ENCODE measurements at places on chromosomes 3 and 15.

- DNase-seq, result no peak
Measured at GRCh38 chr3:182717216-182717615, 76.1 kb upstream of the ATP11B start.

GRCh38 chr3:150454085-150454484 lies 46.0 kb downstream of the TSC22D2 start:
- DNase-seq, result no peak

DNA sequence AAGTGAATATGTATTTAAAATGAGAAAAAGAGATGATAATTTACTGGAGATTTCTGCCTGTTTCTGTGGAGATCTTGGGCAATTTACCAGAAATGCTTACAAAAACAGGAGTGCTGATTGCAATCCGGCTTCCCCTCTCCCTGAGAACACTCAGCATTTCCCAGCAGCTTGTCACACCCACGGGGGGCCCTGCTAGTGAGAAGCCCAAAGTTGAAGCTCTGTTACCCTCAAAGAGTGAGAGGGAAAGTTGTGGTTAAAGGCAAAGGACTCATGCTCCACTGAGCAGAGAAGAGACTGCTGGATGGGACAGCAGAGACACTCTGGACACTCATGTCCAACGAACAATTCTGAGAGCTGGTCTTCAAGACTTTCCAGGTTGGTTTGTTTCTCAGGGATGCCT lies 2.9 kb downstream of the MCTP2 start:
- no peak for DNase-seq

DNA sequence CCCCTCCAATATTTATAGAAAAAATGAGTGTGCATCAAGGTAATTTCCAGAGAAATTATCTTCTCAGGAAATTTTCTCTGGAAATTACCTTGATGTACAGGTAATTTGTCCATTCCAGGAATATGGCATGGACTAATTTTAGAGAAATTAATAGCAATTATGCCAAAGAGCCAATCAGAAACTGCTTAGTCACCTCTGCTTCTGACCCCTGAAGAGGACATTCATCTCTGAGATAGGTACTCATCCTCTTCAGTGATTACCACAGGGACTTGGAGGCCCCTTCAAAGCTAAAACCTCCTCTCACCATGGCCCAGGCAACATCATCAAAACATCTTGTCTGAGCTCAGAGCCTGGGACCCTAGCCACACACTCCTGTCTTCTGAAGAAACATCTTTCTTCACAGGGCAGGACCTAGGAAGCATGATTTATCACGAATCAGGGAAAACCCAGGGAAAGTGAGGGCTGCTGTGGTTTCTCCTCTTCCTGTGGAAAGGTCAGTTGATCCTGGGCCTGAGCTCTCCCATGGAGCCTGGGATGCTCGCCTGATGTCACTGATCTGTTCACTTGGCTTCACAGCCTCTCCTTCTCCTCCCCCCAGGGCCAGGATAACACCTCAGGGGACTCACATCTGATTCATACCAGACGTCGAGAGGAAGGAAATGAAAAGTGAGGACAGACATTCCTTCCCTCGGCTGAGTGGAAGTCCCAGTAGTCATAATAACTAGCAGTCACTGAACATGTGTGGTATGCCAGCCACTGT lies 210.5 kb downstream of the DTWD1 start:
- DNase-seq, result no peak

GRCh38 chr15:66328771-66329170 lies 27.7 kb downstream of the TIPIN start:
- DNase-seq, result no peak

DNA sequence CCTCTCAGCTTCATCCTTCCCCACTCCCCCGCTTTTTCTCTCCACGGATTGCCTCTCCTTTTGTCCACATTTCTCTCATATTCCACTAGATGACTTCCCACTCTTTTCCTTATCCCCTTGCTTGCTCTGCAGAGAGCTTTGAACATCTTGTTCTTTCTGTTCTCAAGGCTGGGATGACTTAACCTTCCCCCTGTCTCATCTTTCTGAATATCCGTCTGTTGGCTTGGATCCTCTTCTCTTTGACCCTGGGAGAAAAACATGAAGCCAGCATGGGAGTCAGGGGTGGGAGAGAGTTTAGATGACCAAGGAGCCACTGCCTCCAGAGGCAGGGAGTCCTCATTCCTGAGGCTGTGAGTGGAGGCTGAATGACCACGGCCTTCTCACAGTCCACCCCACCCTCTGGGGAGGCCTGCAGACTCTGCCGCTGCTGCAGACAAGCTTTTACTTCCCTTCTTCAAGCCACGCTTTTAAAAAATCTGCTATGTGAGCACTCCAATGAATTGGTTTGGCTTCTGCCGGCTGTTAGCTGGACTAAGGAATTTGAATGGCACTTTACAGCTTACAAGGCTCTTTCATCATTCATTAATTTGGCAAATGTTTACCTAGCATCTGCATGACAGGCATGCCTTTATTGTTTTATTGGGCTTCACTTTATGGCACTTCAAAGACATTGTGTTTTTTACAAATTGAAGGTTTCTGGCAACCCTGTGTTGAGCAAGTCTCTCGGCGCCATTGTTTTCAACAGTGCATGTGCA lies 111.6 kb upstream of the SLC6A6 start:
- no peak for DNase-seq

DNA sequence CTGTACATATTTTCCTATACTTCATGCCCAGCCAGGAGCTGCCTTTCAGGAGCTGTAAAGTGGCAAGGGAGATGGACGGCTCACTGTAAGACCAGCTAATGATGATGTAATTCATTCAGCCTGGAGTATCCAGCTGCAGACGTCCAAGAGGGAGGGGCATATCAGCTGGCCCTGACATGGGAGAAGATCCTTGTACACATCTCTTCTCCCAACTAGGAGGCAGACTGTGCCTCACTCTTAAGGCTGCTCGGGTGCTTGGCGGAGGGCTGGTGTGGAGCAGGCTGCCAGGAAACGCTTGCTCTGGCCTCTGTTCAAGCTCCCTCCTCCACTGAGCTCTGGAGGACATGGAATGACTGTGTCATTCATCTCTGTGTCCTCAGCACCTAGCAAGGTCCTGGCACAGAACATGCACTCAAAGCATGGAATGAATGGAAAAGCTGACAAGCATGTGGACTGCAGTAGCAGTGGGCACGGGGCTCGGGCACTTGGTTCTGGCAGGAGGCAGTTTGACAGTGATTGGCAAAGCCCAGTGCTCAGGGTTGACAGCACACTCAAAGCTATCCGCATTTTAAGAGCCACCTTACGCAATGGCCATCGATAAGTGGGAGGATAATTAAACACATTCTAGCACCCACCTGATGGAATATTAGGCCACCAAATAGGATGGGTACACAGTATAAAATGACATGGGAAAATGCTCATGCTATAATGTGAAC lies 72.4 kb downstream of the TBC1D2B start:
- DNase-seq, result peak; percentile 67

DNA sequence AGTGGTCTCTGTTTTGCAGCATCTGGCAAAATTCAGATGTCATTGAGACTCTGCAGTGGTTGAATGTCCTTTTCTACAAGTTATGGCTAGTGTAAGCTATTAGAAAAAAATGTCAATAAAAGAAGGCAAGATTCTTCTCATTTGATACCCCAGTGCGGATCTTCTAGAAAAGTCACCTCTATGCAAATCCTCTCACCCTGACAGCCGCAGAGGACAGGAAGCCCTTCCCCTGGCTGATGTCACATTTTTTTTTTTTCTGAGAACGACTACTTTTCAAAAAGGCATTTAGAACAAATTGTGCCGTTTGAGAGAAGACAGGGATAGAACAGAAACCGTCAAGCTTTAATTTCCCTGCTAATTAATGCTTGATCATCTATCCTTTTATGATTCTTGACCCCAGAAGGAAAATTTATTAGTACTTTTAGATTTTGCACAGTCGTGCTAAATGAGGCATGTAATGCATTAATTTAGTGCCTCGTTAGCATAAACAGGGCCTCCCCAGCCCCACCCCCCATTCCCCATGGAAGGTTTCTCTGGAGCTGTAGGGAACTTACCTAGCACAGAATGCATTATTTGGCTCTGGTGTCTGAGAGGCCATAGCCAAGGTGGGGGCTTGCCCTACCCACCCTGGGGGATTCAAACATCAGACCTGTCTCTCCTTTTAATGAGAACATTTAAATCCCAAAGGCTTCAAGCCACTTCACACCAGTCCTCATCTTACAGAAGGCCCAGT lies 183.8 kb downstream of the OPA1 start:
- DNase-seq, result no peak

DNA sequence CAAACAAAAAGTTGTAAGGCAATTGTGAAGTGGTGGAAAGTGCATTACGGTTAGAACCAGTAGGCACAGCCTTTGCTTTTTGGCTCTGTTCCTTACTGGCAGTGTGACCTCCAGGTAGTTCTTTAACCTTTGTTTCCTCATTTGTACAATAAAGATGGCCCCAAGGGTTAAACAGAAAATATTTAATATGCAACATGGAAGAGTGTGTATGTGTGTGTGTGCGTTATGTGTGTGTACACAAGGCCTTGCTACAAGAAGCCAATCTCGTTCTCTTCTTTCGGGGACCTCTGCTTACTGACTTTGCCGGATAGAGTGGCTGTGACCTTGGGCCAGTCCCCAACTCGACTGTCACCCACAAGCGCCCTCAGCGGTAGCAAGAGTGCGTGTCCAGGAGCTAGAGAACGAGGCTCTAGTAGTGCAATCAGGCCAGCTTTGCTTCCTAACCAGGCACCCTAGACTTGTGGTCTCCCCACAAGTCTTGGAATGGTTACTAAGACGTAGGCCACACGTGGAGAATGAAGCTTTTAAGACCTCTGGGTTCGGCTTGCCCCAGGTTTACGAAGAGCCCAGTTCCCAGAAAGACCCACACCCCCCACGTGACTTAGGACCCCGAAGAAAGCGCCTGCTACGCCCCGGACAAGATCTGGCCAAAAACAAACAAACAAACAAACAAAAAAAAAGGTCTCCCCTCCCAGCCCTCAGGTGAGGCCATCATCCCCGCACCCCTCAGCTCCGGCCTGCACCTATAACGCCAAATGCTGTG lies 593 bp downstream of the CIAO2A start:
- DNase-seq, result peak; percentile 60

DNA sequence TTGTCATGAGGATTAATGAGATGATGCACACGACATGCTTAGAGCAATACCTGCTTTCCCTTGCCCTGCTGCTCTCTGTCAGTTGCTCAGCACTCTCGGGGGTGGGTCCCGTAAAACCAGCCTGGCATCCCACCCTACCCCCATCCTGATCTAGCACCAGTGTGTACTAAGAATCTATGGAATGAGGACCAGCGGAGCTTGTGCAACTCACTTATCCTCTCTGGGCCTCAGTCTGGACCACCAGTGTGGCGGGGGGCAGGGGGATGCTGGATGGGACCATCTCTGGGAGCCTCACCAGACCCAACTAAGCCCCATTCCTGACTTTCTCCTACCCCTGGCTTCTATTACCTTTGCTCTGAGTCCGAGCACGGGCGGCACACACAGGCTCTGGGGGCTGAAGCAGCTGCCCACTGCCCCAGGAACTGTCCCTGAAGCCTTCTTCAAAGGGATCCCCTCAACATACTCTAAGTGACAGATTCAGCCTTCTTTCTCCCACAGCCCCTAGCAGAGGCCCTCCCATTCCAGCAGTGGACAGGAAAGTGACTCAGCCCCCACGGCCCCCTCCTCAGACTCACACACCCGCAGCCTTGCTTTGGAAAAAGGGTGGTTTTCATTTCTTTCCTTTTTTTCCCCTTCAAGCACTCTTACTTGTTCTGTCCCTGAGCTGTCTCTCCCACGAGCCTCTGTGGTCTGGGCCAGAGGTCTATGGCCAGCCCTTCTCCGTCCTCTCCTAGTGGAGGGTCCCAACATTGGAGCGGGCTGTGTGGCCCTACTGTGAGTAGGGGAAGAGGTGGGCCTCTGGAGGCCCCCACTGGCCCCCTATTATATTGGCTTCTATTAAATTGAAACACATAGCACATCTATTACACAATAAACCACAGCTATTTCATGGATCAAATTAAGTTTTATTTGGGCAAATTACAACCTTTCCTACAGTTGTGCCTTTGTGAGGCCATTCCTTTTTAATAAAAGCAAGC lies 100.3 kb downstream of the SMAD6 start:
- no peak for DNase-seq

GRCh38 chr15:42553554-42553953 lies 4.9 kb downstream of the HAUS2 start:
- no peak for DNase-seq

GRCh38 chr15:73927476-73928240 lies 1.4 kb downstream of the LOXL1 start:
- DNase-seq, result peak; percentile 55

DNA sequence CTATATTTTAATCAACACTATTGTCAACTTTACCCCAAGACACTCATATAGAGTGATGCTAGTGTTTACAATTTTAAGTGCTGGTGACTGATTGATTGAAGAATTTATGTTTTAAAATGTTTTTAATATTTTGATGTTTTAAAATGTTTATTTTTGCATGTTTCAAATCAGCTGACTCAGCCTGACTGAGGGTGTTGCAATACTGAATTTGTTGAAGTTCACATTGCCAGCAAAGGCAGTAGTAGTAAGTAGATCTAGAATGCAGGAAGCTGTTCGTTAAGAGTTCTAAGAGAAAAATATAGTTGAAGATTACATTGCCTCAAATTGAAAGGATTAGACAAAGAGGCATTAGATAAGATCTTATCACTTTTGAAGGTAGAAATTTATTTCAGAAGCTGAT lies 977.6 kb downstream of the IGSF11 start:
- no peak for DNase-seq

DNA sequence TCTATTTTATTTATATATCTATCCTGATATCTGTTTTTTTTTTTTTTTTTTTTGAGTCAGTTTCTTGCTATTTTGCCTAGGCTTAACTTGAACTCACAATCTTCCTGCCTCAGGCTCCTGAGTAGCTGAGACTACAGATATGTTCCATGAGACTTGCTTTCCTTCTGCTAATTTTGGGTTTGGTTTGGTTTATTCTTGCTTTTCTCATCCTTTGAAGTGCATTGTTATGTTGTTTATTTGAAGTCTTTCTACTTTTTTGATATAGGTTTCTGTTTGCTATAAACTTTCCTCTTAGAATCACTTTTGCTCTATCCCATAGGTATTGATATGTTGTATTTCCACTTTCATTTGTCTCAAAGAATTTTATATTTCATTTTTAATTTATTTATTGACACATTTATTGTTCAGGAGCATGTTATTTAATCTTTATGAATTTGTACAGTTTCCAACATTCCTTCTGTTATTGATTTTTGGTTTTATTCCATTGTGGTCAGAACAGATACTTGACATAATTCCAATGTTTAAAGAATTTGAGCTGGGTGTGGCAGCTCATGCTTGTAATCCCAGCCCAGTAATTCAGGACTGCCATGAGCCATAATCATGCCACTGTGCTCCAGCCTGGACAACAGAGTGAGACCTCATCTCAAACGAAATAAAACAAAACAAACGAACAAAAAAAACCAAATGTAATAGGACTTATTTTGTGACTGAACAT lies 62.3 kb upstream of the PLSCR4 start:
- DNase-seq, result no peak

- DNase-seq, result peak; percentile 10
Measured at GRCh38 chr3:149487598-149488197, 13.2 kb downstream of the TM4SF4 start.
